Hematopoietic multipotent progenitor cell treated with erythropoietin and hydrocortisone succinate and interleukin-3 and kit ligand, for 4 days (in vitro differentiated cells): ENCODE measurements at places on chromosomes 2 and 18.

DNA sequence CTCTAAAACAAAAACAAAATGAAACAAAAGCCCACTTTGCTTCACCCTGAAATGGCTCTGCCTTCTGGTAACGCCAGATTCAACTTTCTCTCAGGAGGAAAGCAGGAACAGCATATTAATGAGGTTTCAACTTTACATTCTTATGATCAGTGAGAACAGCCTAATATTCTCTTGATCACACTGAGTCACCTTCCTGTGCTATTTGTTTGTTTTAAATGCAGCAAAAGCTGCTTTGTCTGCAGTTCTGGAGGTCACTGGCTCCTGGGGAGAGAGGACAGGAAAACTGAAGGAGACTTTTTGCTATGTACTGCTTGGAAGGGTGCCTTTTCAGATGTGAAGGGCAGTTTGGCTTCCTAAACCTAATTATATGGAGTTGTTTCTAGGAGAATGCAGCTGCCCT, 48.1 kb downstream of the MAIP1 start:
- no peak for DNase-seq

GRCh38 chr2:85132834-85133637, at the start of gene TCF7L1:
TCF7L1 (plus strand) TSS chr2:85133392; CDS start chr2:85133685, 293 bp downstream.
- peak; percentile 67 for DNase-seq

DNA sequence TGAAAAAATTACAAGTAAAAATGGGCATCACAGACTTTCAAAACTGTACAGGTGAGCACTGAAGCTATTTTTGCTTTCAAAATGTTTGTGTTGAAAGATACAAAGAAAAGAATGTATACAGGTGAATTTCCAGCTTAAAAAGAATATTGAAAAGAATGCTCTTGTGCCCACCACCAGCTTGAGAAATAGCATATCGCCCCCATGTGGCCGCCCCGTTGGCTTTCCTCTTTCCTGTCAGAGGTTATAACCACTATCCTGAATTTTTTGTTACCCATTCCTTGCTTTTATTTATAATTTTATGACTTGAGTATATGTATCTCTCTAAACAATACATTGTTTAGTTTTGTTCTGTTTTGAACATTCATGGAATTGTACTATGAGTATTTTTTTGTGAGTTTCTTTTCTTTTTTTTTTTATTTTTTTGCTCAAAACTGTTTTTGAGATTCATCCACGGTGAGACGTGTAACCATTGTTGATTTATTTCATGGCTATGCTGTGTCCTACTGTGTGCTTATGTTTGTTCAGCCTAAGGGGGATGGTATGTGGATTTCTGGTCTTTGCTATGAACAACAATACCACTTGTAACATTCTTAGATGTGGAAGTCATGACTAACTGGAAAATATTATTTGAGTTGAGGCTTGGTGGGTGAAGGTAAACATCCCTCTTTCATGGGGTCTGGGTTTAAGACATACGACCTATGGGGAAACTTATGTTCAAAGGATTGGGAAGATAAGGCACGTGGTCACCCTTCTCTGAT, 11.6 kb downstream of the TRPM8 start:
- DNase-seq, result peak; percentile 60

DNA sequence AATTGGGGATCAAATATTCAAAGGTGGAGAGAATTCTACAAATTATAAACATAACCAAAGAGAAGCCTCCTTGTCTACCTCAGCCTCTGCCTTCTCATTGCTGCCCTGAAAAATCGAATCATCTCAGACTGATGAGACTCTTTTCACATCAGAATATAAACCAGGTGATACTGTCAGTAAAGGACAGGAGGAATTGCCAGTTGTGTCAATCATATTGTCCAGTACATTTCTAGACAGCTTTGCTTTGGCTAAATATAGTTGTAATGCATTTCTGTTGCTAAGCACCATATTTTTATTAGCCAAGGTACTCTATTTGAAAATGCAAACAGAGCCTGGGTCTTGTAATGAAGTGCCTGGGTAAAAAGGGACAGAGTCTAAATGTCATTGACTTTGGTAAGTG, 92.6 kb upstream of the TLK1 start:
- no peak for DNase-seq

- DNase-seq, result no peak
These were observed 16.4 kb downstream of the GEMIN6 start for GRCh38 chr2:38794235-38794946.

- no peak for DNase-seq
These were observed 225.8 kb upstream of the COPS8 start for GRCh38 chr2:236859908-236860307.

GRCh38 chr2:56030901-56031300, 107.3 kb upstream of the EFEMP1 start:
- no peak for DNase-seq

GRCh38 chr2:98729652-98730051, 1.3 kb downstream of the MGAT4A start:
- DNase-seq, result no peak

DNA sequence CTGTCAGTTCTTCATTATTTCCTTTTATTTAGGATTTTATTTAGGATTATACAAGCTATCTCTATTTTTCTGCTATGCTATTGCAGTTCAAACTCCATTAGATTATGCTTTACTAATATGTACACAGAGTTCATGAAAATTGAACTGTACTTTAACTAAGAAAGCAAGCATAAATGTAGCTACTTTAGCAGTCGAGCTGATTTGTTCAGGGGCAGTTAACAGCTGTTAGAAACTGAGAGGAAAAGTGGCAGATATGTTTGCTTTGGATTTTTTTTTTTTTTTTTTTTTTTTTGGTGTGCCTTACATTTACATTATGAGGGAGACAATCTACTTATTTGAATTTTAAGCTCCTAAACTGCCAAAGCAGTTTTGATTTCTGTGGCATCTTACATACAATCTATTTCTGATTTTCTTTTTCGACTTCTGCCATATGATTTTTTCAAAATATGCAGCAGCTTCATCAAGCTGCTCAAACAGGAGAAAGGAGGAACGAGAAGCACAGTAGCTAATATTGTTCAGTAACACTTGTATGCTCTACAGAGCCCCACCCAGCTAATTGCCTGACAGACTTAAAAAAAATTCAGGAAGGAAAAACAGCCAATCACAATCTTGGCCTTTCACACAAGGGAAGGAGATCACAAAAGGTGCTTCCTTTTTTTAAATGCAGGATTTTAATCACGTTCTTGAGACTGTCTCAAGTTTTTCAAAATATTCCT, 233.4 kb upstream of the SIX3 start:
- peak; percentile 83 for DNase-seq

- DNase-seq, result no peak
These were observed 91.3 kb downstream of the ACVR1 start for GRCh38 chr2:157784823-157785175.

DNA sequence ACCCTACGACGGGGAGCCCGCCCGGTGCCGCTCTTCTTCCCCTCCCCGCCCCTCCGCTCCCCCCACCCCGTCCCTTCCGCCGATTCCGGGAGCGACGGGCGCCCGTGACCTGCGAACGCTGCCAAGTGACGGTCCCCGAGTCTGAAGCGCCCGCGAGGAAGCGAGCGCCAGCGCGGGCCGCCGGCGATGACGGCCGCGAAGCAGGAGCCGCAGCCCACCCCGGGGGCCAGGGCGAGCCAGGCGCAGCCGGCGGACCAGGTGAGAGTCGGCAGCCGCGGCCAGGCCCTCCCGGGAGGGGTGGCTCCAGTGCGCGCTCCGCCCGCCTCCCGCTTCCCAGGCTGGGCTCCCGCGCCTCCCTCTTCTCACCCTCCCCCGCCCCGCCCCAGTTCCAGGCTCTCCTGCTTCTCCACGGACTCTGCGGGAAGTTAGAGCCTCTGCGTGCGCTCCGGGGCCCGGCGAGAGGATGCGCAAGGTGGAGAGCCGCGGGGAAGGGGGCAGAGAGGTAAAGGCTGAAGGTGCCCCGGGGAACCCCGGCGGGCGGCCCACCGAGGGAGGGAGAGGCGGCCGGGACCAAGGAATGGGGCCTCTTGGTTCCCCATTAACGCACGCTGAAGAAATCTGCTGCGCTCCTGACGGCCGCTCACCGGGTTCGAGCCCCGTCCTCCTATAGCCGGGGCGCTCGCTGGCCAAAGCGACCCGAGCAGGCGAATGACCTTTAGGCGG, 719.5 kb downstream of the DPP10 start:
- peak; percentile 12 for DNase-seq

GRCh38 chr2:168469281-168469988, 13.4 kb downstream of the CERS6 start:
- peak; percentile 90 for DNase-seq

GRCh38 chr2:123870206-123870880, 154.7 kb upstream of the CNTNAP5 start:
- no peak for DNase-seq

DNA sequence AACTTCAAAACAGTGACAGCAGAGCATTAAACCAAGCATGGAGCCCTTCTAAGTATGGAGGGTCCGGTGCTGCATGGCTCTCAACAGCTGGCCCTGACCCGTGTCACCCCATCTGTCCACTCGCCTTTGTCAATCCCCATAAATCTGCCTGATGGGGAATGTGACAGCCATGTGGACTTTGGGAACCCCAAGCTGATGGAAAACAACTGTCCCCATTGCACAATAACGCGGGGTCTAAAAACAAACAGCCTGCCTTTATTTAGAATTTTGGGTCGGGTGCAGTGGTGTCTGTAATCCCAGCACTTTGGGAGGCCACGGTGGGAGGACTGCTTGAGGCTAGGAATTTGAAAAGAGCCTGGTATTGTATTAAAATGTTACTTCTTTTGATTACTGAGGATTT, 17.1 kb upstream of the THADA start:
- no peak for DNase-seq

GRCh38 chr2:216695401-216695821, at the start of gene IGFBP5:
IGFBP5 (minus strand) TSS chr2:216695549; CDS start chr2:216694775, 774 bp downstream.
- DNase-seq, result peak; percentile 56

- no peak for DNase-seq
These were observed 31.0 kb downstream of the TANC1 start for GRCh38 chr2:158999458-158999857.

GRCh38 chr2:158047156-158047611, 54.5 kb upstream of the UPP2 start:
- peak; percentile 82 for DNase-seq

DNA sequence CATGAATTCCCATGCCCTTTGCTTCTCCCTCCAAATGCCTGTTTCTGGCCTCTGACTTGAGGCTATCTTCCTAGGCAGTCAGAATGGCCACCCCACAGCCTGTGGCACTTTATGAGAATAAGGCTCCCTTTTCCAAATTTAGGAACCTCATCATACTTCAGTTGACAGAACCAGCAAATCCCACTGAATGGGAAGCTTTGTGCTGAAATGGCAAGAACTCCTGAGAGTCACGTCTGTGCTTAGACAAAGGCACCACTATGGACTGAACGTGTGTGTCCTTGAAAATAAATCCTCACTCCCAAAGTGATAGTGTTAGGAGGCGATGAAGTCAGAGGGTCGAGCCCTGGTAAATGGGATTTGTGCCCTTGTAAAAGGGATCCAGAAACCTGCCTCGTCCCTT, 559.9 kb upstream of the SOX11 start:
- no peak for DNase-seq

- no peak for DNase-seq
These were observed 170.3 kb upstream of the CXCR4 start for GRCh38 chr2:136288249-136288648.

GRCh38 chr2:14735696-14736095, 103.2 kb downstream of the LRATD1 start:
- DNase-seq, result no peak

GRCh38 chr2:29213888-29214291, 98.7 kb downstream of the CLIP4 start:
- DNase-seq, result no peak

GRCh38 chr2:239534581-239535412, 134.0 kb upstream of the HDAC4 start:
- no peak for DNase-seq

- DNase-seq, result no peak
These were observed 246.0 kb upstream of the KCNJ3 start for GRCh38 chr2:154452471-154452870.

GRCh38 chr18:21191596-21192307, 50.3 kb upstream of the GREB1L start:
- peak; percentile 78 for DNase-seq

DNA sequence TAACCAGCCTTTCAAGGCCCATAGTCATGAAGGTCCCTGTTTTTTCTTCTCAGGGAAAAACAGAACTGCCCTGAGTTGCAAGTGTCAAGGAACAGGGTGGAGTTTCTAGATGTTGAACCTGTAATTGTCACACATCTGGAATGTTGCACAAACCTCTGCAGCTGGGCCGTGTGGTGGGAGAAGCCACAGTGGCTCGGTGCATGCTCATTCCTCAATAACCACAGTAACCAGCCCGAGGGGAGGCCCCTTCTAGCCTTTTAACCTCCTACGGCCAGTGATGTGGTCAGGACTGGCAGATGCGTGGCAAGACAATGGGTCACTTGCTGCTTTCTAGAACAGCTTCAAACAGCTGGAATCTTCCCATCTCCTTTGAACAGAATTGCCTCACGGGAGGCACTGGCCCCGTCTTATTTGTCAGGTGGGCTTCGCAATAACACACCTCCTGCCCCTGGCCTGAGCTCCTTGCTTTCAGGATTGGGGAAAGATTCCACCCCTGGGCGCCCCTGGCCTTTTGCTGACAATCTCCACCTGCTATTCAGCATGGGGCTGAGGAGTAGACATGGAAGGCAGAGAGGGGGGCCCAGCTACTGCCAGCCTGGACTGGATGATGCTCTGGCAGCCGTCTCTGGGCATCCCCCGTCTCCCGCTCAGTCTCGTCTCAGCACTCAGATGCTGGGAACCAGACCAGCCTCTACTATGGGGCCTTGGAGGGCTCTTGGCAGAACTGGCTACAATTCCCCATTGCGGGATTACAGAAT, 102.9 kb downstream of the KLHL29 start:
- DNase-seq, result peak; percentile 40

GRCh38 chr18:72102412-72102811, 441.7 kb downstream of the CBLN2 start:
- no peak for DNase-seq

DNA sequence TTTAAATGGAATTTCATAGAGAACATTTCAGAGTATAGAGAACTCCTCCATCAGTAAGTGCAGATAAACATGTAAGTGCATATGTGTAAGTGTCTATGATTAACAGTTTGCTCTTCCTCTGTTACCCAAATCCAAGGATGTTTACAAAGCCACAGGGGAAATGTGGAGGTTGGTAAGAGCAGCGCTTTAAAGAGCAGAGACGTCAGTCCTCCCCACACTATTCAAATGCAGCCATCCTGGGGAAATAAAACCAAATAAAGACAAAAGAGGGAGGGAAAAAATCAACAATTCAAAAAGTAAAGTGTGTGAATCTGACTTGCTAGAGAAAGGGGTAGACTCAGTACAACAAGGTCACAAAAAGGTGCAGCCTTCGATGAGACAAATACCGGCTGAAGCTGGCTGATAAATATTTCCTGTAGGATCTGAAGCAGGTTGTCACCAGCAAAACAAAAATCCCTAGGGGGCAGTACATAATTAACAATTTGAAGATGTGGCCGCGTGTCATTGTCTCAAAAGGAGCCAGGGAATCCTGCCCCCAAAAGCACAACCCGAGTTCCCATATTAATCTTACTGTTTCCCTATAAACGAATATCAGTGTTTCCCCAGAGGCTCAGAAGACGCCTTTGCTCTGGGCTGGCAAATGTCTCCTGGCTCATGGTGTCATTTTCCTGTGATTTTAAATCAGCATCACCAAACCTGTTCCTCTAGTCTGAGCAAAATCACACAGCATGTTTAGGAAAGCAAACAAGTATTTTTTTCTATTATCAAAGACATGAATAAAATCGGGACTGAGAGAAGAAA, 216.5 kb downstream of the CDCA7 start:
- DNase-seq, result peak; percentile 56
